ENCODE measurements at places on chromosomes 4 and X.
A peak's percentile ranks its signal among the peaks of the same experiment; 100 is the strongest.

DNA sequence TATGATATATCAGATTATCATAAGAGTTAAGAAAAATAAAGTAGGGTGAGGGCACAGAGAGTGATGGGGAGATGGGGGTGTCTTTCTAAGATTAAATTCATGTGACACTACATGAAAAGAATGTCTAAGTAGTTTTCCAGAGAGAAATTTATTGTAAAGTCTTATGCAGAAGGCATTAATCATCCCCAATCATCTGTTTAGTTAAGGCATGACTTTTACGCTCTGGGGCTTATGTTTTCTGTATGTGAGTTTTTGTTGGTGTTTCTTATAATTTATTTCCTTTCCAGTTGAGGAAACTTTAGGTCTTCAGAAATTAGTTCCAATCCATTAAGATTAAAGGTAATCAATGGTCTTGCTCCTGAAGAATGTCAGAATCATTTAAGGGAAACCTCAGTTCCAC is 383.0 kb upstream of the GALNT7 start:
- DNase-seq: no peak

DNA sequence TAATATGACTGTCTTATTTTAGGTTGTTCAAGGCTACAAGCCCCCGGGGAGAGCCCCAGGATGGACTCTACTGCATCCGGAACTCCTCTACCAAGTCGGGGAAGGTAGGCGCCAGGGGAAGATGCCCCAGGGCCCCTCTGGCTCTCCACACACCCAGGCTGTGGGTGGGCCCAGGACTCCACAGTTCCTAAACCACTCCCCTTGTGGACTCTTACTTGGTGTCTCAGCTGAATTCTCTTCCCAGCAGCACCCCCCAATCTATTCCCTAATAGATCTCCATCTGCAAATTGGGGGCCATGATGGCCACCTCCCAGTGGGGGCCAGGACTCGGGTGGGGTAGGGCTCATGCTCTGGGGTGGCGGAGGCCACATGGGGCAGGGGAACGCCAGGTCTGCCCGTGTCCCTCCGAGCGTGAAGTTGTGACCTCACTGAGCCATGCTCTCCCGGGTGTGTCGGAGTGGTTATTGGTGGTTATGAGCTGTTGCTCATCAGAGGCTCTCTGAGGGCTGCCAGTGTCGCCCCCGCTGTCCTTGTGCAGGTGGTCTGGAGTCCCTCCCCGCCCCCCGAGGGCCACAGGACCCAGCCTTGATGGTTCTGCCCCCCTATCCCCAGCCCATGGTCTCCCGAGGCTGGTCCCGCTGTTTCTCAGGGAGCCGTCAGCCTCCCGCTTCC is 11.2 kb upstream of the ADD1 start:
- no peak for DNase-seq

GRCh38 chr4:95362906-95363558 is 185.7 kb downstream of the UNC5C start:
- DNase-seq: no peak

DNA sequence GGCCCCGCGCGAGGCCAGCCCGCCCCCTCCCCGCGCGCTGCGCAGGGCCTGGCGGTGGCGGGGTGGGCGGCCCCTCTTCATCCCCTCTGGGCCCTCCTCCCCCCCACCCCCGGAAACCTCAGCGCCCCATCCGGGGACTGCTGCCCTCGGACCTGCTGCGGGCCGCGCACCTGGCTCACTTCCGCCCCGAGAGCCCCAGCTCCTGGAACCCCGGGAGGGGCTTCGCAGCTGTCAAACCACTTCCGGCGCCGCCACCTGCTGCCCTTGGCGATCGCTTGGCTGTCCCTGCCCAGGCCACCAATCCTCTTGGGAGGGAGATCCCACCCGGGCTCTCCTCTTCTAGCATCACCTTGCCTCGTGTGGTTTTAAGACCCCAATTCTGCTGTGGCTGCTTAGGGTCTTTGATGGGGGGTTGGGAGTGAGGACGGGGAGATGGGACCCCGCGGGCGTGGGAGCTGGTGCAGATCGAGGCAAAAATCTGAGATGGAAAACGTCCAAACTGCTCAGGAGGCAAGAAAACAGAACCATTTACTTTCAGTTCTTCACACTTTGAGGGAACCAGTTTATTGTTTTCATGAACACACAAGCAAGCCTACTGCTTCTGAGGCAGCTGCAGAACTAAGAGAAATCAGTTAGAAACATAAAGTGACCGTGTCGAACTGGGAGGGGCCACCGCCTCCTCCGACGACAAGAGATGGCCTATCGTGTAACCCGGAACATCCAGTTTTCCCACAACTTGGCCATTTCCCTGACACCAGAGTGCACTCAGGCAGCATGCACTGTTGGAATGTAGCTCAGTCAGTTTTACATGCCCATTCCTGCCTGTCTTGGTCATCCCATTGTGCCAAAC is 754 bp downstream of the MTMR1 start:
- peak; percentile 53 for DNase-seq

DNA sequence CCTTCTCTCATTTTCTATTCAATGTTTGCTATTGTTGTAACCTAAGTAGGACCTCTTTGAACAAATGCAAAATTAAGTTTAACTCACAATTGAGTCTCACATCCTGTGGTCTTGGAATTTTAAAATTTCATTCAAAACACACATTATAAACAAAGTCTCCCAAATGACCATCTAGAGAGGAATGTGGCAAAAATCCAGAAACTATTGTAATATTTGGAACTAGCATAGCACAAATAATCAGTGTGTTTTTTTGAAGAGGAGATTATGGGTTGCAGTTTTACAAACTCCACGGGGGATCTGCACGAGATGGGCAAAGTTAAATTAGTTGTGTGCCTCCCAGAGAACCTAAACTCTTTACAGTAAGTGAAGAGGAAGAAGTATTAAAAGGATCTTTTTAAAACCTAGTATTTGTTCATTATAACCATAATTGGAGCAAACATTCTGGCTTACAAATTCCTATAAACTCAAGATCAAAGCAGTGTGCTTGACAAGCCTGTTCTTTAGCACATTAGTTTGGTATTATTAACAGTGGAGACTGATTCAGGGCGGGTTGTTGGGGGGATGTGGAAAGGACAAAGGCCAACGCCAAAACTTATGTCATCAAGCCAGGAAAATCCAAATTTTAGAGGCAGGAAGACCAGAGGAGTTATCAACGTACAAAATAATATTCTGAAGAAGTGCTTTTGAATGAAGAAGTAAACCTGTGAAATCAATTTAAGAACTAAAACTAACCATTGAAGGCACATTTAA is 22.4 kb upstream of the RBPJ start:
- DNase-seq: no peak

DNA sequence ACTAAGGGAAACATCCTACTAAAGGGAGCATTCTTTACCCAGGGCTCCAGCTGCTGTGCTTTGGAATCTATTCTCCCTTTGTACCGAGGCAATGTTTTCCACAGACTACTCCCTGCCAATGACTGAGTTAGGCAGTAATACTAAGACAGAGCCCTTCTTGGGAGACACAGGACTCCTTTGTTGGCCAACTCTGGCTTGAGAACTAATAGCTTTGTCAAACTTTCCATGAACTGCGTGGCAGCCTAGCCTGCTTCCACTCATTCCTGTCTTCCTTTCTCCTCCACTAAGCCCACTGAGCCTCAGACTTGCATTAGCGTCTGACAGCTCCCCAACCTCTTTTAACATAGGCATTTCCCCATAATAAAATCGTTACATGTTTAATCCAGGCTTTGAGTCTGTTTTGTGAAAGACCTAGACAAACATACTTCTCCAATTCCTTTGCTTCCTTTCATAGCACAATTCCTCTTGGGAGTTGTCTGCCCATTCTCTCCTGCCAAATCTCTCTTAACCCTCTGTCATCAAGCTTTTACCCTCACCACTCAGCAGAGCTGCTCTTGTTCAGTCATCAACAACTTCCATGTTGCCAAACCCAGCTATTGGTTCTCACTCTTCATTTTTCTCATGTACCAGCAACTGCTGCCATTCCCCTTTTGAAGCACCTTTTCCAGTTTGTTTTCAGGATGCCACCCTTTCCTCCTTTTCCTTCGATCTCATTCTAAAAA is 300.3 kb upstream of the IGFBP7 start:
- no peak for DNase-seq

DNA sequence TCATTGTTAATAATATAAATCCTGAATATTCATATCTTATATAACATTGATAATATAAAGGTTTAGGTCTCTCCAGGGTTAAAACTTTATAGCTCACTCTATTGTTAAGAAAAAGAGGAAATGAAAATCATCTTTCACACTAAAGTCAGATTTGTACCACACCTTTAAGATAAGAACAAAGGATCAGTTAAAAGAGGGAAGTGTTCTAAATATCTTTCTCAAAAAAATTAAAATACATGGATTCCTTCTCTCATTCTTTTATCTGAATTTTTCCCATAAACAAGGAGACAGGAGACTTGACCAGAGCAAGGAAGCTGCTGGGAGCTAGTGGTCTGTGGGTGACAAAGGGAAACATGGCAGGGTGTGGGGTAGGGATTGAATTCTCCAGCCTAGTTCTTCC is 323.0 kb upstream of the CPXCR1 start:
- DNase-seq: no peak

GRCh38 chr4:26748811-26749210 is 111.8 kb upstream of the STIM2 start:
- DNase-seq: no peak

DNA sequence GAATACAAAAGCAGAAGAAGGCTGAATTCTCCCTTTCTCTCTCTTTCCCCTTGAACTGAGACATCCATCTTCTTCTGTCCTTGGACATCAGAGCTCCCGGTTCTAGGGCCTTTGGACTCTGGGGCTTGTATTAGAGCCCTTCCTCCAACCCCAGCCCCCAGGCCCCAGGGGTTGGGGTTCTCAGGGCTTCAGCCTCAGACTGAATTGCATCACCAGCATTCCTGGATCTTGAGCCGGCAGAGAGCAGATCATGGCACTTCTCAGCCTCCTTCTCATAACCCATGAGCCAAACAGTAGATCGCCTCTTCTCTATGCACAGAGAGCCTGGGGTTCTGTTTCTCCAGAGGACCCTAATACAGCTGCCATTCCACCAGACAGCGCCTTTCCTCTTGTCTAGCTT is 25.3 kb upstream of the CLDN24 start:
- no peak for DNase-seq

GRCh38 chrX:22585831-22586230 is 313.1 kb downstream of the CBLL2 start:
- DNase-seq: no peak

DNA sequence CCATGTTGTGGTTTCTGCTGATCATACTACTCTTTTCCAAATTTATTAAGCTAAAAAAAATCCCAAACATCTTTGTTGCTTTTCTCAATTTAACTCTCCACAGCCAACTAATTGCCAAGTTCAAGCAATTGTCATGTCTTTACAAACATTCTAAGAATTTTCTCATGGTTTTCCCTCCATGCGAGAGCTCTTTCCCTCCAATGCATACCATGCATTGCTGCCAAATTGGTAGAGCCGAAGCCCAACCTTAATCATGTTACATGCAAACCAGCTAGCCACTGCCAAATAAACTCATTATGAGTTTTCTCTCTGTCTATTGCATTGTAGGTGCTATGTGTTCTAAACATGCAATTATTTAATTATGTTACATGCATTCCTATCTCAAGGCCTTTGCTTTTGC is 123.9 kb downstream of the GC start:
- DNase-seq: no peak

- DNase-seq: no peak
These were observed 34.3 kb upstream of the GRPR start for GRCh38 chrX:16089086-16089485.

DNA sequence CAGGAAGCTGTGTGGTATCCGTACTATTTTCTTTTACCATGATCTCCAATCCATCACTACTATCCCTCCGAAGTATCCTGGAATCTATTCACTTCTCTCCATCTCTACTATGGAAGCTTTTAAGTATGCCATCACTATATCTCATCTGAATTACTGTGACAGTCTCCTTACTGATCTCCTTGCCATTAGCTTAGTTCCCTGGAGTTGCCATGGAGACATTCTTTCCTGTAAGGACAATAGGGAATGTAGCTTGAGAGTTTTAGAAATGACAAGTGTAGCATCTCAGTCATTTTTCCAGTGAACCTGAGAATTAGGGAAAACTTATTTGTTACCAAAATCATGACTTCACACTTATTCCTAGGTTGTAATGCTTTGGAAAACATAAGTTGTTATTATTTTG is 86.3 kb downstream of the HPGD start:
- no peak for DNase-seq

DNA sequence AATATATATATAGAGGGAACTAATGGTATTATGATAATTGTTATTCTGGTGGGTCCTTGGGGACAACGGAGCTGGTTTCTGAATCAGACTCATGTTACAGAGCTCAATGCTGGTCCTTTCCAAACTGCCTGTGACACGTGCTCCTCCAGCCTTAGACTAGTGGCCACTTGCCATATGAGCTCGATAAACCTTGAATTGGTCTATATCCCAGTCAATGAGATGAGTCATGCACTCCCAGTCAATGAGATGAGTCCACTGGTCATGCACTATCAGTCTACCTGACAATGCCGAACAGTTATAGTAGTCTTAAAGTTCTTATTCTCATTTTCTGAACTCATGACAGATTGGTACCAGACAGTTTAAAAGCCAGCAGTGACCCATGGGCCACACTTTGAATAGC is 325.2 kb downstream of the LDB2 start:
- DNase-seq: no peak

GRCh38 chr4:105067946-105068345 is 78.7 kb upstream of the TET2 start:
- DNase-seq: no peak

DNA sequence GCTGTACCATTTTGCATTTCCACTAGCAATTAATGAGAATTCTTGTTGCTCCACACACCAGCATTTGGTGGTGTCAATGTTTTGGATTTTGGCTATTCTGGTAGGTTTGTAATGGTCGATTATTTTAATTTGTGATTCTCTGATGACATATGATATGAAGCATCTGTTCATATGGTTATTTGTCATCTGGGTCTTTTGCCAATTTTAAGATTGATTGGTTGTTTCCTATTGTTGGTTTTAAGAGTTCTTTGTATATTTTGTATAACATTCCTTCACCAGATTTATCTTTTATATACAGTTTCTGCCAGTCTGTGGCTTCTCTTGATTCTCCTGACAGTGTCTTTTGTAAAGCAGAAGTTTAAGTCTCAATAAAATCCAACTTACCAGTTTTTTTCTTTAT is 18.5 kb upstream of the BDH2 start:
- no peak for DNase-seq

DNA sequence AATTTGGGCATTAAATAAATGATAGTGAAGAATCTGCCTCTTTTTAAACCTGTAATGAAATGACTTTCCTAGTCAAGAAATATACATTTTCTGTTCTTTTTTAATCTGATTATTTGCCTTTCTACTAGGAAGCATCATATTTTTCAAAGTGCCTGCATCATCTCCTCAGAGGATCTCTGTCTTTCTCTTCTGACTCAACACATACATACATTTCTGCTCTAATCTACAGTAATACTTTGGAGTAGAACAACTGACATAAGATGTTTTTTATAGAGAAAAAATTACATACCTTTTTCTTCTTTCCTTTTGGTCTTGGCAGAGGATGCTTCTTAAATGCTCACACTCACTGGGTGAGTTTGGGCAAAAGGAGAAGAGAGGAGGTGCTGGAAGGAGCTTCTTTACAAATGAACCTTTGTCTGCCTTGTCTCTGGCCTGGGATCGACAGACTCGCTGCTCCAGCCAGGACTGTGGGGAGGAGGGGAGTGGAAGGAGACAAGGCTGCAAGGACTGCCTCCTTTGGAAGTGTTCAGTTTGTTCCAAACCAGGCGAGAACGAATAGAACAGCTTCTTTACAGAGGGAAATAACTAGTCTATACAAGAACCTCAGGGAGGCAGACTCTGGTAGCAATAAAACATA is at the start of gene SCRG1:
TSS of gene SCRG1 (minus strand) at position 338 of the 637 bp plus-strand sequence. CDS start 7,702 bp downstream, outside the sequence.
- no peak for DNase-seq

Measured in stimulated activated CD4-positive, alpha-beta T cell treated with anti-CD3 and anti-CD28 coated beads, Interleukin-2, amount 100 ng/mL, for 48 hours (primary cell).